ENCODE measurements at places on chromosomes 13 and 19. TPM values are rescaled to one million over a fixed set of nuclear protein-coding genes. Genes with fewer than 3 reads are reported as not detected.

- no peak for DNase-seq
These were observed 80.3 kb upstream of the ARHGEF7 start for GRCh38 chr13:111034811-111035210.

- no peak for DNase-seq
These were observed 12.5 kb upstream of the CHERP start for GRCh38 chr19:16554776-16555175.

- DNase-seq: no peak
These were observed 102.1 kb downstream of the ITGBL1 start for GRCh38 chr13:101554420-101555125.

GRCh38 chr13:66675620-66676019 is 554.5 kb downstream of the PCDH9 start:
- no peak for DNase-seq

- DNase-seq: no peak
These were observed 665.6 kb upstream of the ARGLU1 start for GRCh38 chr13:107233541-107233940.

- no peak for DNase-seq
These were observed 9.8 kb downstream of the KCTD15 start for GRCh38 chr19:33806434-33806881.

GRCh38 chr19:48925240-48925843 is 8.2 kb upstream of the DHDH start:
- DNase-seq: no peak

DNA sequence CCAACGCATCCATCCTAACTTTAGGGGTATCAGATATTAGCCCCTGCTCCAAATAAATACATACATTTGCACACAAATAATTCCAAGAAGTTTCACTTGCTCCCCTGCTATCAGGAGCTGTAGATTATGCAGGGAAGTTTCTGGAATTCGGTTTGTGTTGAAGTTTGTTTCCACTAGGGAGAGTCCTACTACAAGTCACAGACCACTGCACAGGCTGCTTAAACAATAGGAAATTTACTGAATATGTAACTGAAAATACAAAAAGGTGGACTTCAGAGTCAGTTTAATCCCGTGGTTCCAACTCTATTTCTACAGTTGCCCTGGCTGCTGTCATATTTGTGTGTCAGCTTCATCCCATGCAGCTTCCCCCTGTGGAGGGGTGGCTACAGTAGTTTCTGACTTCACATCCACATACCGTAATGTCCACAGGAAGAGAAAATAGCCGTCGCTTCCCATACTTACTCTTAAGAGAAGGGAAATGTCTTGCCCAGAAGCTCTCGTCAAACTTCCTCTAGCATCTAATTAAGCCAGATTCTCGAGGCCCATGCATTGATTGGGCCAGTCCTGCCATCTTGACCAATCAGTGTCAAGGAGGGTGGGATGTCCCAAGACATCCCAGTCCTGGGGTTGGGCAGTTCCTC is 286.6 kb downstream of the COG6 start:
- DNase-seq: no peak

GRCh38 chr13:110677731-110678545 is 28.0 kb downstream of the CARS2 start:
- DNase-seq: no peak

DNA sequence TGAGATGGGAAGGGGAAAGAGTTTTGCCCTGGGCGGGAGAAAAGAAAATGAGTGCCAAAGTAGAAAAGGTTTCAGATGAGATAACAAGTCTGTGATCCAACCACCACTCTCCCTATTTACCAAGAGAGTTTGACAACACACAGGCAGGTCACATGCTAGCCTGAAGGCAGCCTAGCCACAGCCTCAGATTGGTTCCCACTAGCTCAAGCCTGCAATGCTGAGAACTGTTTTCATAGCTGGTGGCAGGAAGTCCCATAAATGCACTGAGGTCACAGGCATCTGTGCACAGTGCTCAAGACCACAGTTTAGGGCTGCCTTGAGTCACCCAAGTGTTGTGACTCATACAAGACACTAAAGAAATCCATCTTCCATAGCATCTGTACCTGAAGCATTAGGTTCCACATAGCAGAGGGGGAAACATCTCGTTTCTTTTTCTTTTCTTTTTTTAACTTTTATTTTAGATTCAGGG is 18.5 kb upstream of the POP4 start:
- no peak for DNase-seq

DNA sequence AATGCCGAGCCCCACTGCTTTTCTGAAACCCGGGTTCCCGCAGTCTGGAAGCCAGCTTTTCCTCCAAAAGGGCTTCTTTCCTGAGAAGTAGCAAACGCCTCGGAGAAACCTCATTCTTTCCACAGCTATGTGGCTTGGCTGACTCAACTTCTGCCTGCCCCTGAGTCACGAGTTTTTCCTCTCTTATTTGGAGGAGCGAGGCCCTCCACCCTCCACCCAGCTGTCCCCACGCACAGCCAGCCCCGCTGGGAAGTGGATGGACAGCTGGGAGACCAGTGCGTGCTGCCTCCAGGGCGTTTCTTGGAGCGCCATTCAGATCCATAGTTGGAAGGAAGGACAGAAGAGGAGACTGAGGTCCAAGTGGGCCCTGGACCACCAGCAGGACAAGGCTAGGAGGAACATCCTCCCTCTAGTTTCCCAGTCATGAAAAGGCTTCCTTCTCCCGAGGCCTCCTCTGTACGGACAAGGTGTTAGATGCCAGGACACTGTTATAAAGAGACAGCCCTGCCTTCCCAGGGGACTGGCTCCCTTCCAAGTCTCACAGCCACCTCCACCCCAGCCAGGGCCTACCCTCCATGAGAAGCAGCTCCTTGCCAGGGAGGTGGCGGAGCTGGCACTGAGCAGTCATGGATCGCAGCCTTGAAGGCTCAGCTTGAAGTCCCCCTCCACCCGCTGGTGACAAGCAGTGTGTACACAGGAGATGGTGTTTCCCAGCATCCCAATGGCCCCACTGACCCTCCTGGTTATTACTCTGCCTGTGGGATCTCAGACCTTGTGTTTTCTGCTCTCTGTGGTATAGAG is 2.5 kb upstream of the PLEKHF1 start:
- peak; percentile 91 for DNase-seq

GRCh38 chr13:101919541-101920181 is 467.2 kb downstream of the ITGBL1 start:
- DNase-seq: no peak

DNA sequence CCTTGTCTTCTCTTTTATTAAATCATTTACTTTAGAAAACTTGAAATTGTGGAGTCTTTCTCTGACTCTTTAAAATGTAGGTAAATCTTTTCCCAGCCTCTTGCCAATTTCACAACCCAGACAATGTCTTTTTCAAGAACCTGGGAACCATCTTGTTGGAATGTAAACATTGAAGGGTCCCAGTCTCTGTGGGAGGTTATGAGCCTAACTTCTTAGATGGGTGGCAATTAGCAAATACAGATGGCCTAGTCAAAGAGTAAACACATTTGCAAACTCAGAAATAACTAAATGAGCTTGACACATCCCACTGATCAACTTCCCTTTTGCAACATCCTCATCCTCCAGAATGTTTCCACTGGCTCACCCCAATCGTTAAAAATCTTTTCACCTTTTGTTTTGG is 721.0 kb downstream of the PCDH9 start:
- DNase-seq: no peak

GRCh38 chr19:44847144-44848035 is 1.3 kb downstream of the NECTIN2 start:
- peak; percentile 87 for DNase-seq

DNA sequence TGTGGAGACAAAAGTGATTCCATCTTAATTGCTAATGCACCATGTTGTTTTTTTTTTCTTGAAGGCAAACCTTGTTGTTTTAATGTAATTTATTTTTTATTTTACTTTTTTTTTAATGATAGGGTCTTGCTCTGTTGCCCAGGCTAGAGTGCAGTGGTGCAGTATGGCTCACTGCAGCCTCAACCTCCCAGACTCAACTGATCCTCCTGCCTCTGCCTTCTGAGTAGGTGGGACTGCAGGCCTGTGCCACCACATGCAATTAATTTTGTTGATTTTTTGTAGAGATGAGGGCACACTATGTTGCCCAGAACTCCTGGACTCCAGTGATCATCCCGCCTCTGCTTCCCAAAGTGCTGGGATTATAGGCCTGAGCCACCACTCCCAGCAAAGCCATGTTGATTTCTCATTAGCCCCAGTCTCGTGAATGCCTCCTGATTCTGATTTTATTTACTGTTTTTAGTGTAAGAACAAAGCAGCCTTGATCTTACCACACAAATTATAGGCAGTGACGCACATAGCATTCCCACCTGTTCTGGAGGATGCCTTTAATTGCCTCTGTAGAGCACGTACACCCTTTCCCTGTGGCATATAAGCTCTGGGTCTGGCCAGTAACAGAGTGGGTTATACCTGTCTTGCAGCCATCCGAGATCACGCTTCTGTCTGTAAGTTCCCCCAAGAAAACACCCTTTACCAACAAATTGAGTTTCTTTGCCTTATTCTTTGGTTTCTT is 150.4 kb downstream of the GGACT start:
- no peak for DNase-seq

GRCh38 chr19:16381756-16382401 is 57.3 kb downstream of the KLF2 start:
- DNase-seq: no peak

Gene ZNF628
- 11.6 TPM for total RNA-seq

Gene CCDC8
- total RNA-seq: 35.0 TPM

Gene URAD
- total RNA-seq: not detected

Gene SSC5D
- 22.1 TPM for total RNA-seq

Gene LGALS7
- not detected for total RNA-seq

Gene UNC13A
- total RNA-seq: 1.3 TPM

Gene TMEM59L
- 5.9 TPM for total RNA-seq

Gene DDX49
- total RNA-seq: 59.7 TPM
